T-cell (primary cell): ENCODE measurements at places on chromosomes 4 and X. TPM values are rescaled to one million over a fixed set of nuclear protein-coding genes. Genes with fewer than 3 reads are reported as not detected.

DNA sequence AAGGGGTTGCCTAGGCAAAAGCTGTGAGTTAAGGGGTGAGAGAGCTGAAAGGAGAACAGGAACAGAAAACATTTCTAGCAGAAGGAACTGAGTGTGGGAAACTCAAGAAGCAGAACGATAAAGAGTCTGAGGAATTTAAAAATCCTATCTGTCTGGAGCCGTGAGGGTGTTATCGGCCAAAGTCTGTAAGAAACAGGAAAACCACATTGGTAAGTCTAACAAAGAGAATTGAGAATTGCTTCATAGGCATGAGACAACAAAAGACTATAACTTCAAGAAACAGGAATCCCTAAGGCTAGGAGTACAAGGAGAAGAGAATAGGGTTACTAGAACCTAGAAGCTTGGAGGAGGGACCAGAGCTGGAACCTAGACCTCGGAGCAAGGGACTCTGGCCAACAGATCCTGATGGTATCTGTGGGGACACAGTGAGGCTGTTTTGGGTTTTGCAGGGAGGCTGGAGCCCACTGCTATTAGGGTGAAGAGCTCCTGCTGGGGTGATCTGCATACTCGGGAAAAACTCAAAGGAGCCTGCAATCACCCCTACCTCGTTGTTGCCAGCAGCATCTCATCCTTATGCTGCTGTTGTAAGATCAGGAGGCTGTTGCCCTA, 175.6 kb downstream of the FBXO8 start:
- no peak for DNase-seq

- DNase-seq = no peak
Measured at GRCh38 chr4:153210727-153211126, 6.5 kb downstream of the TRIM2 start.

GRCh38 chr4:151541389-151542071, 132.6 kb downstream of the FHIP1A start:
- DNase-seq = no peak

GRCh38 chr4:118756958-118757357, 71.8 kb downstream of the METTL14 start:
- no peak for DNase-seq

The RPA4 gene
- 0.46 TPM for total RNA-seq

The RAB33A gene
- total RNA-seq = 6.1 TPM
